Breast epithelium (tissue), 4 donors: ENCODE measurements at places on chromosomes 7 and 10. TPM values are rescaled to one million over a fixed set of nuclear protein-coding genes. Genes with fewer than 3 reads are reported as not detected.

CYP51A1 gene
- total RNA-seq: 32.4 TPM

SFRP4 gene
- total RNA-seq: 13.3 TPM

PTPRE gene
- 25.6 TPM for total RNA-seq

GIMAP4 gene
- 29.2 TPM for total RNA-seq

C10orf53 gene
- not detected for total RNA-seq

VSTM2A gene
- total RNA-seq: not detected

AUTS2 gene
- total RNA-seq: 81.3 TPM

ZNF804B gene
- total RNA-seq: not detected

MKX gene
- 1.8 TPM for total RNA-seq

- H3K36me3 ChIP-seq: no peaks in the 10 kb centered on the region
- DNase-seq: no peak
- peaks cover 4% of the 10 kb centered on the region for H3K4me1 ChIP-seq
- peak overlapping the region; percentile 80 for H3K27ac ChIP-seq
- no peak overlapping the region for H3K4me3 ChIP-seq
Measured at GRCh38 chr10:89002226-89002978, 11.8 kb downstream of the FAS start.

- no peaks in the 10 kb centered on the region for H3K36me3 ChIP-seq
- H3K27ac ChIP-seq: no peak overlapping the region
- H3K27me3 ChIP-seq: no peaks in the 10 kb centered on the region
Measured at GRCh38 chr7:144528536-144529045, 125.1 kb upstream of the NOBOX start.

DNA sequence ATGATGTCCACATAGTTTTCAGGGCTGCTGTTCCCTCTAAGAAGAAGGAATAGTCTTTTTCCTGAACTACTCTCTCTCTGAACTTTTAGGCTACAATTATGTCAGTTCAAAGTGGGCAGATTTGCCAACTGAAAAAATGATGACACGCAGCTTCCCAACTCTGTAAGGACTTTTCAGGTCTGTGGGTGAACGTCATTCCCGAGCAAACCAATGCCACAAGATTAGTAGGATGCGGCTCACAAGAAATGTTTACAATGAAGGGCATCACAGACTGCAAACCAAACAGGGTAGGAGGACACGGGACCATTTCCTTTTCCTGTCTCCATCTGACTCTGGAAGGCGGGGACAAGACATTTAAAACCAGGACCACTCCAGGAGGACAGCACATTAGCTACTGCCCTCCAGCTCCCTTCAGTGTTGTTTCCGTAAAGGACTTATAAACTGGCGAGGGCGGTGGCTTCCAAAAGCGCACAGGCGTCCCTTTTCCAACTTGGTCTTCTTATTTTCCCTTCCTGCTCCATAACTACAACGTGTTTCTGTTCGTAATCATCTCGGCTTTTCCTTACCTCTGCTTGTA is 539 bp upstream of the MKLN1 start:
- no peaks in the 10 kb centered on the region for H3K4me1 ChIP-seq
- no peak for DNase-seq
- H3K36me3 ChIP-seq: no peaks in the 10 kb centered on the region
- H3K4me3 ChIP-seq: peak overlapping the region; percentile 98
- H3K27ac ChIP-seq: peak overlapping the region; percentile 99

DNA sequence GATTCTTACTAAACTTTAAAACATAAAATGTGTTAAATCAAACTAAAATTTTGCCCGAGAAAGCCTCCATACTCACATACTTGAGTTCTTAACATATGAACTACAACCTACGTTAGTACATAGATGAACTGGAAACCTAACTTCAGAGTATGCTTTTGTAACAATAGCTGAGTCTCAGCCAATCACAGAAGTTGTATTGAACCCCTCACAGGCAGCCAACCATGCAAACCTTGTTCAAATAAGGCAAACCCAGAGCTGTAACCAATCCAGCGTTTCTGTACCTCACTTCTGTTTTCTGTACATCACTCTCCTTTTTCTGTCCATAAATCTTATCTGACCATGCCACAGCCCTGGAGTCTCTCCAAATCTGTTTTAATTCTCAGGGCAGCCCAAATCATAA is 157.3 kb upstream of the COL1A2 start:
- no peak overlapping the region for H3K27ac ChIP-seq
- no peak overlapping the region for H3K4me3 ChIP-seq
- no peaks in the 10 kb centered on the region for H3K27me3 ChIP-seq
- H3K36me3 ChIP-seq: no peaks in the 10 kb centered on the region
- H3K4me1 ChIP-seq: no peaks in the 10 kb centered on the region

DNA sequence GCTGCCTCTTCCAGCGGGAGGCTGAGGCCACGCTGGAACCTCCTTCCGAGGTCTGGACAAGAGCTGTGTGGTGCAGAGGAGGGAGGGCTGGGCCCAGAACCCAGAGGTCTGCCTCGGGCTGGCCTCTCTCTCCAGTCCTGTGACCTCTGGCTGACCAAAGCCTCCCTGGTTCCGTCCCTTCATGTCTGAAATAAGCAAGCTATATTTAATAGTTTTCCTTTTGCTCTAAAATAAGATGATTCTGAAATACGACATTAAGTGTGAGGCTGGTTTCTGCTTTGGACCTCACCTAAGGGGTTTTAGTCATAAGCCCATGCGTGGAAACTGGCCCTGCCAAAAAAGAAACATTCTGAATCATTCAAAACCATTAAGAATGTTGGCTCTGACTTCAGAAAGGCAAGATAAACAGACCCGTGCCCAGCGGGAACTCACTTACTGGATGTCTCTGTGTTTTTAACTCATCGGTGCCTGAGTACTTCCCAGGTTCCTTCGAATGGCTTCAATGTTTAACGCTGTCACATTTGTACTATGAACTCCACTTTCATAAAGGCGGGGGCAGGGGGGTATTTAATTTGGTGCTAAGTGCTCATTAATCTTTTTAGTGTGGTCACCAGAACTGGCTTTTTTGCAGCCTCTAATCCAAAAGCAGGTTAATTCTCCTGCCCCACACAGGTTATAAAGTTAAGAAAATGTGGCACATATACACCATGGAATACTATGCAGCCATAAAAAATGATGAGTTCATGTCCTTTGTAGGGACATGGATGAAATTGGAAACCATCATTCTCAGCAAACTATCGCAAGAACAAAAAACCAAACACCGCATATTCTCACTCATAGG is 157.5 kb upstream of the KLF14 start:
- peak overlapping the region; percentile 16 for H3K4me3 ChIP-seq
- peaks cover 7% of the 10 kb centered on the region for H3K4me1 ChIP-seq
- DNase-seq: no peak
- no peaks in the 10 kb centered on the region for H3K36me3 ChIP-seq
- peak overlapping the region; percentile 90 for H3K27ac ChIP-seq

DNA sequence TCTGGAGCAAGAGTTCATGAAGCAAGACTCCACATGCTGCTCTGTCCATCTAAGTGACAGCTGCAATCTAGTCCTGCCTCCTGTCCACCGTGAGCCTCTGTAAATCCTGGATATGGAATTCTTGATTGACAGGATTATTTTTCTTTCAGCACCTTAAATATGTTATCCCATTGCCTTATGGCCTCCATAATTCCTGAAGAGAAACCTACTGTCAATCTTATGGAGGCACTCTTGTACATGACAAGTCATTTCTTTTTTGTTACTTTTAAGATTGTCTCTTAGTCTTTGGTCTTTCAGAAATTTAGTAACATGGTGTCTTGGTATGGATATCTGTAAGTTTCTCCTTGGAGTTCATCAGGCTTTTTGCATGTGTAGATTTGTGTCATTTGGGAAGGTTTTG is 82.8 kb downstream of the NPSR1 start:
- H3K36me3 ChIP-seq: no peaks in the 10 kb centered on the region
- no peak overlapping the region for H3K4me3 ChIP-seq
- no peak for DNase-seq
- no peak overlapping the region for H3K27ac ChIP-seq

GRCh38 chr10:124674768-124675222 is 69.4 kb downstream of the FAM53B start:
- no peak overlapping the region for H3K4me3 ChIP-seq
- H3K4me1 ChIP-seq: peaks cover 27% of the 10 kb centered on the region
- H3K27ac ChIP-seq: no peak overlapping the region
- DNase-seq: no peak

GRCh38 chr10:5450605-5451384 is 38.4 kb downstream of the NET1 start:
- no peak overlapping the region for H3K27ac ChIP-seq
- H3K36me3 ChIP-seq: peaks cover 3% of the 10 kb centered on the region
- H3K4me3 ChIP-seq: no peak overlapping the region
- DNase-seq: no peak

DNA sequence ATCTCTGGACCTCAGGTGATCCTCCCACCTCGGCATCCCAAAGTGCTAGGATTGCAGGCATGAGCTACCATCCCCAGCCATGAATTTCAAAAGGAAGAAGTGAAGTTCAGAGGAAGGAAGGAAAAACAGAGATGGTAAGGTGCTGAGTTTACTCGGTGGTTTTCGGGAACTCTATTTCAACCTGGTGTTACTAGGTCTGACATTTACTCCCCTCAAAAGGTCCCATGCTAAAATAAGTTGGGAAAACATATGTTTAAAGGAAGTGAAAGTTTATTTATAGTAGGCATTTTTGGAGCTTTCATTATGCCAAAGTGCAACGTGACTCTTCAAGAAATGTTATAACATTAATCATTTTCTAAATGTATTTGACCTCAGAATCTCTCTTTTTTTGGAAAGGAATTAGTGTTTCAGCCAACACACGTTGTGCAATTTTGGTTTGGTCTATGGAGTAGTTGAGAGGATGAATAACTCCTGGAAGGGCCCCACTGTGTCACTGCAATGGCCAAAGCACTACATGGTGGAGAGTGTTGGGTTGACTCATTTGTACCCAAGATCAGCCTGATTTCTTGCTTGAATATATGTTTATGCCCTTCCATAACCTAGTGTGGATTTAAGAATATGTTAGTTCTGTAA is 114.7 kb upstream of the FAM171A1 start:
- no peaks in the 10 kb centered on the region for H3K36me3 ChIP-seq
- H3K4me1 ChIP-seq: no peaks in the 10 kb centered on the region

DNA sequence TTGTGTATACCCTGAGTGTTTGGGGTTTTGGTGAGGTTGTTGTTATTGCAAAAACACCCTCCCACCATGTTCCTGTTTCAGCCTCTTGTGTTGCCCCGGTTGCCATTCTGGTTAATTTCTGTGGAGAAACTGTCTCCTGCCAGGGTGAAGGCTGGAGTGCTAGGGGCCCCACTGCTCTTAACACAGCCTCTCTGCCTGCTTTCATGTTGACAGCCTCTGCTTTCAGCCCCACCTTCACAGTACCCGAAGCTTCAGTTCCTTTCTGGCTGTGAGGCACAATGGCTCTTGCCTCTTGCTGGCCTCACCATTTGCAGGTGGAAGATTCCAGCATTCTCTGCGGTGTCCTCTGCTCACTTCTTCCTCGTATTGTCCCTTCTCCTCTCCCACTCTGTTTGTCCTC is 19.2 kb downstream of the SLC18A2 start:
- peaks cover 40% of the 10 kb centered on the region for H3K27me3 ChIP-seq
- H3K27ac ChIP-seq: no peak overlapping the region
- H3K4me3 ChIP-seq: no peak overlapping the region
- no peak for DNase-seq
- no peaks in the 10 kb centered on the region for H3K36me3 ChIP-seq

DNA sequence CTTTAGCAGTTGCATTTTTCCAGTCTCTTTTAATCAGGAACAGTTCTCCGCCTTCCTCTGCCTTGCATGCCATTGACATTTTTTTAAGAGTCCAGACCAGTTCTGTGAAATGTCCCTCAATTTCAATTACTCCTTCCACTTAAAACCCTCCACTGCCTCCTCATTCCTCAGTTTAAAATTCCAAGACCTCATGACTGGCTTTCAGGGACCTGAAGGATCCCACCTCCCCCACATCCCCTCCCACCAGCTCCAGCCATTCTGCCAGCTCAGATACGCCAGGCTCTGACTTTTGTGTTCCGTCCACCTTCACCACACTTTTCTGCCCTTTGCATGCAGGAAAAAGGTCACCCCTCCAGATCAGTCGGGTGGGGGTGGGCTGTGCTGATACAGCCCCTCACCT is 8.7 kb downstream of the TNRC18 start:
- H3K4me3 ChIP-seq: no peak overlapping the region
- peaks cover 21% of the 10 kb centered on the region for H3K4me1 ChIP-seq
- H3K27me3 ChIP-seq: no peaks in the 10 kb centered on the region
- no peaks in the 10 kb centered on the region for H3K36me3 ChIP-seq
- DNase-seq: no peak

DNA sequence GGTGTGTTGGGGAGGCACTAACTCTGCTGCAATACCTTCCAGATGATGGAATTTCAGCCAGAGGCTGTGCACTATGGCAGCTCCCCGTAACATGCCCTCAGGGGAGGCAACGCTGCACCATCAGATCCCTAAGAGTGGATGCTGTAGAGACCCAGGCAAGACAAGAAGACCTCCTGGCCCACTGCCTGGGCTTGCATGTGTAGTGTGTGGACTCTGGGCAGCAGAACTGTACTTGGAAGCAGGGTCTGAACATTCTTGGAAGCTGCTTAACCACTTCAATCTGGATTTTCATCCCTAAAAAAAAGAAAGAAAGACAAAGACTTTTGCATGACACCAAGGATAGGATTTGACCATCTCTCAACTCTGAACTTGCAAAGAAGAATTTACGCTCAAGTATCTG is 297.5 kb upstream of the NRP1 start:
- no peak overlapping the region for H3K4me3 ChIP-seq
- H3K27me3 ChIP-seq: no peaks in the 10 kb centered on the region
- no peak overlapping the region for H3K27ac ChIP-seq
- no peaks in the 10 kb centered on the region for H3K4me1 ChIP-seq
- no peak for DNase-seq

- peaks cover 6% of the 10 kb centered on the region for H3K4me1 ChIP-seq
- H3K4me3 ChIP-seq: no peak overlapping the region
- peaks cover 86% of the 10 kb centered on the region for H3K27me3 ChIP-seq
- DNase-seq: no peak
Measured at GRCh38 chr10:99540657-99541531, 8.2 kb downstream of the NKX2-3 start.

- H3K36me3 ChIP-seq: no peaks in the 10 kb centered on the region
- no peak overlapping the region for H3K27ac ChIP-seq
- no peak overlapping the region for H3K4me3 ChIP-seq
- no peak for DNase-seq
Measured at GRCh38 chr7:130529417-130529816, 37.5 kb downstream of the MEST start.

DNA sequence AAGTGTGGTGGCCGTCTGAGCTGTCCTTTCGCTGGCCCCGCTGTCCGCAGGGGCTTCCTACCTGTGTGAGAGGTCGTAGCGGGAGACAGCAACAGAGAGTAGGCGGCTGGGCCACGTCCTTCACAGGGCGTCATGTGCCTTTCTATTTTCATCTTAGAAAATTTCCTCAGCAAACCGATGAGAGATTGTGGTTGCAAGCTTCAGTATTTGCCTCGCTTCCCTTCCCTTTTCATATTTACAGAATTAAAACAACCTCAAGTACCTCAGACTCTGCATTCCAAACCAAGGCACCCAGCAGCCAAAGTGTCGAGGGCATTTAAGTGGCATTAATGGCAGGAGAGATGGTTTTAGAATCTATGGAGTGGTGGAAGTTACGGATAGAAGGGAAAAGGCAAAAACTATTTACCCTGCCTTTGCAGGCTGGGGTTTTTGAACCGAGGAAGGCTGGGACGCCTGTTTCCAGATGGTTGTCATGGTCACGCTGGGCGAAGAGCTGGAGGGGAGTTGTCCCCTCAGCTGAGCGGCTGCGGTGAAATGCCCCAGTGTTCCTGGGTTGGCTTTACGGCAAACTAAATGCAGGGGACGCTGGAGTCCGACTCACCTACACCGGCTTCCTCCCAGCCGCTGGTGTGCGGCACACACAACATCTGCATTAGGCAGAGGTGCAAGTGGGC is 41.9 kb downstream of the WIPI2 start:
- no peak overlapping the region for H3K27ac ChIP-seq
- peaks cover 26% of the 10 kb centered on the region for H3K36me3 ChIP-seq
- no peak overlapping the region for H3K4me3 ChIP-seq
- H3K27me3 ChIP-seq: no peaks in the 10 kb centered on the region
